ENCODE measurements at places on chromosomes 3 and 15. TPM values are rescaled to one million over a fixed set of nuclear protein-coding genes. Genes with fewer than 3 reads are reported as not detected.

CHST14 gene
- total RNA-seq, result 49.2 TPM

GOLGA8S gene
- 0.55 TPM for total RNA-seq

ZNF385D gene
- not detected for total RNA-seq

DNAH12 gene
- total RNA-seq, result 0.20 TPM

CA12 gene
- total RNA-seq, result 1.8 TPM

CYP8B1 gene
- total RNA-seq, result not detected

LRRIQ4 gene
- not detected for total RNA-seq

SLC15A2 gene
- total RNA-seq, result 0.60 TPM

GOLGA8T gene
- not detected for total RNA-seq

SLC28A1 gene
- not detected for total RNA-seq

LMCD1 gene
- total RNA-seq, result 14.5 TPM

C3orf20 gene
- total RNA-seq, result not detected

IGSF10 gene
- total RNA-seq, result not detected

ASB14 gene
- total RNA-seq, result not detected

RNF7 gene
- total RNA-seq, result 121 TPM

STXBP5L gene
- not detected for total RNA-seq

Data from endothelial cell of umbilical vein (primary cell).